ENCODE measurements at places on chromosomes 2 and 18.

DNA sequence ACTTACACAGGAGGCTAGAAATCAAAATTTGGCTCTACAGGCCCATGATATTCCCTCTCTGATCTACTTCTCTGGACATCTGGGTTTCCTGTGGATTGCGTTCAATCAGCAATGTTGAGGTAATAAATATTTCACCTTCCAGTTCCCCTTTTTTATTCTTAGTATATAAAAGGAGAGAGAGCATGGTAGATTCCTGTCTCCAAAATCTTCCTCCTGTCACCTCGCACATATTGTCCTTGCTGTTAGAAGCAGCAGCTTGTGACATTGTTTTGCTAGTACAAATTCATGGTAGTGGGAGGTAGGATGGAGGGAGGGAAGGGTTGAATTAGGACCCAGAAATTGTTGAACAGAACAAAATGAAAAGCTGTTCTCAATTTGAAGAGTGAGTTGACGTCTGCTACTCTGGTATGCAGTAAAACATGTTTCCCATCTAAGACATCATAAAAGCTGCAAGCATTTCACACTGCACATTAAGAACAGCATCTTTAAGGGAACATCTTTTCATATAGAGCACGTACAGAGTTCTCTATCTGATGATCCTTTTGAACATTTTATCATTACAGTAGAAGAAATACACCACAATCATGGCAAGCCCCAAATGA, 156.4 kb downstream of the RDH14 start:
- no peak for DNase-seq

DNA sequence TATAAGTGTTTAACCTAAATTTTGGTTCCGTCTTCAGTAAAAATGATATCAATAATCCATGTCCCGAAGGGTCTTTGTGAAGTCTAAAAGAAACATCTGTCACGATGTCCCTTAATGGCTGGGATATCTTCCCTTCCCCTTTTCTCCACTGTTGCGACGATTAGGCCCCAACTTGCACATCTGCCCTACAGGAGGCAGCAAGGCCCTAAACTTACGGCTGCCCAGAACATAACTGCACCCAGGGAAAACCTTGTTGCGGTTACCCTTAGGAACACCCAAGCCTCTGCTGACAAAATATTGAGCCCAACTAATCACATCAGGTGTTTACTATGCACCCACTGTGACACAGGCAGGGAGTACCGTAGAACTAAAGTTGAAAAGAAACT, 1.3 kb upstream of the SMAD2 start:
- peak; percentile 25 for DNase-seq

DNA sequence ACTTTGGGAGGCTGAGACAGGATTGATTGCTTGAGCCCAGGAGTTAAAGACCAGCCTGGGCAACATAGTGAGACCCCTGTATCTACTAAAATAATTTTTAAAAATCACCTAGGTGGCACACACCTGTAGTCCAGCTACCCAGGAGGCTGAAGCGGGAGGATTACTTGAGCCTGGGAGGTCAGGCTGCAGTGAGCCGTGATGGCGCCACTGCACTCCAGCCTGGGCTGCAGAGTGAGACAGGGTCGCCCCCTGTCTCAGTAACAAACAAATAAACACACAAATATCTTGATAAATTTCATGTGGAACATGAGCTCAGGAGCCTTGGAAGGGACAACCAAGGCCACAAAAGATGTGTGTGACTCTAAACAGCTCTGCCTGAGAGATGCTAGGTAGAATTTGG, 11.7 kb upstream of the ANKRD53 start:
- no peak for DNase-seq

- no peak for DNase-seq
Measured at GRCh38 chr2:104855221-104856085, 1.5 kb downstream of the POU3F3 start.

DNA sequence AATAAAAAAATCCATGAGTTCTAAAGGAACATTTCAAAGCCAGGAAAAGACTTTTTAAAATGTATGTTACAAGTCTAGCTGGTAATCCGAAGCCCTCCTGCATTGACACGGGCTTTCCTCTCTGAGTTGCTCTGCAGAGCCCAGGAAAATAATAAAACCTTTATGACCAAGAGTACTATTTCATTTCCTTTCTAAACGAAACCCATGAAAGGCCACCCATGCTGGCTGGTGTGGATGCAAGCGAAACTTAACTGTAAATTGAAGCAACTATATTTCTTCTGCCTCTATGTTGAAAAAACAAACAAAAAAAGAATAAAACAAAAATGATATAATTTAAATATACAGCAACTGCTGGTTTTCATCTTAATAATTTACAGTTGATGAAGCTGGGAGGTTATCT, 41.3 kb upstream of the ZNF532 start:
- no peak for DNase-seq

GRCh38 chr2:118442046-118442445, 353.8 kb downstream of the INSIG2 start:
- DNase-seq: no peak
